ENCODE measurements at places on chromosomes 2 and 18.

GRCh38 chr2:218028189-218028495 is 25.3 kb upstream of the TNS1 start:
- no peak for DNase-seq

DNA sequence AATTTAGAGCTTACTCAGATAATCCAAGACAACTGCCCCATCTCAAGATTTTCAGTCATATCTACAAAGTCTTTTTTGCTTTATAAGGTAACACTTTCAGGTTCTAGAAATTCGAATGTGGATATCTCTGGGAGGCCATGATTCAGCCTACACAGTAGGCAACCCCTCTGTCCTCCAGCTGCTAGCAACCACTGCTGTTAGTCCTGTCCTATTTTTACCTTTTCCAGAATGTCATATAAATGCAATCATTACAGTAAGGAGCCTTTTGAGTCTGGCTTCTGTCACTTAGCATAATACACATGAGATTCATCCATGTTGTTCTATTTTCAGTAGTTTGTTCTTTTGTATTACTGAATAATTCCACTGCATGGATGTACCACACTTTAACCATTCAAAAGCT is 28.5 kb upstream of the MARCHF7 start:
- no peak for DNase-seq

GRCh38 chr2:26521054-26521912 is 43.4 kb upstream of the OTOF start:
- DNase-seq = no peak

DNA sequence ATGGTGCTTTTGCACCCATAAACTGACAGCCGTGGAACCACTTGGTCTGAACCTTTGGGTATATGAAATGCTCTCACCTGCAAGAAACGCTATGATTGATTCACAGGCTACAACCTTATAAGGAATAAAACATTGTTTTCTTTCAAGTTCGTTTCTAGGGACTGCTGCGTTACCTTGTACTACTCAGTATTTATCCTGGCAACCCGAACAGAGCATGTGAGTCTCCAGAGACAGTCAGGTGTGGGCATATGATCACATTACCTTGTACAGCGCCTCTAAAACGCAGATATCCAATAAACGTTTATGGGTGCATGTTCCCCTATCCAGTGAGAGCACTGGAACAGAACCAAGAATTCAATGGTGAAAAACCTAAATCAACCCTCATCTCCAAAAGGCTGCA is 1.7 kb downstream of the CCBE1 start:
- no peak for DNase-seq

- DNase-seq = no peak
Observed at GRCh38 chr2:203819434-203820133, 48.0 kb upstream of the CTLA4 start.

DNA sequence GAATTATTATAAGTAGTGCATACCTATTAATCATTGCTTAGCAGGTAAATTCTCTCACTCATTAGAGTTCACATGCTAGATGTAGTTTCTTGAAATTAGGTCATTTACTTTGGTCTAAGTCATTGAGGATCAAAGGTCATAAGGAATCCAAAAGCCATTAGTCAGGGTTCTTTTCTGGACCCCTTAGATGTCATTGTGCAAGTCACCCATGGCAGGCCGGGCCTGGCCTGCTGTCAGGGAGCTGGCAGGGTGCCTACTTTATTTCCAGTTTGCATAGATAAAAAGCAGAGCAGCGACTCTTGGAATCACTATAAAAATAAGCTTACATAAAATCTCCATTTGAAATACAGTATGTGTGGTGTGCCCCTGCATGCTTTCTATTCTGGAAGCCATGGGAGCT is 91.3 kb downstream of the MEIS1 start:
- DNase-seq = no peak

GRCh38 chr2:111209045-111209514 is 88.4 kb downstream of the BCL2L11 start:
- DNase-seq = no peak

- DNase-seq = no peak
Observed at GRCh38 chr18:38368246-38368645, 802.6 kb upstream of the CELF4 start.

- DNase-seq = no peak
Observed at GRCh38 chr2:73111073-73112025, 1.4 kb downstream of the RAB11FIP5 start.
